Motor neuron (in vitro differentiated cells): ENCODE measurements at places on chromosomes 5 and 9. TPM values are rescaled to one million over a fixed set of nuclear protein-coding genes. Genes with fewer than 3 reads are reported as not detected.

DNA sequence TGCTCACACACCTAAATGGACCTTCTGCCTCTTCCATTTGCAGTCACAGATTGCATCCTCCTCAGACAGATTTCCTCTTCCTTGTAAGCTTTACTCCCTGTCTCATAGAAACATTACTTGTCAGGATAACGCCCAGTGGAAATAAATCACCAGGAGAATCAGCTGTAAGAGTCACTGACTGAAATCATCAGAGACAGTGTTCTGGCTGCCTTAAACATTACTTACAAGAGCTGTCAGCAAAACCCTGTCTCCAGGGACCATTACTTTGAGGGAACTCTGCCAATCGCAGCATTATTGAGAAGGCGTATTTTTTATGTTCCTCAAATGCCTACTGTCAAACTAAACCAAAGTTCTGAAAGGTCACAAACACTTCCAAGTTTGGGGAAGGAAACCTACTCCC lies 5.9 kb downstream of the DPYSL3 start:
- ATAC-seq = peak; percentile 28

DNA sequence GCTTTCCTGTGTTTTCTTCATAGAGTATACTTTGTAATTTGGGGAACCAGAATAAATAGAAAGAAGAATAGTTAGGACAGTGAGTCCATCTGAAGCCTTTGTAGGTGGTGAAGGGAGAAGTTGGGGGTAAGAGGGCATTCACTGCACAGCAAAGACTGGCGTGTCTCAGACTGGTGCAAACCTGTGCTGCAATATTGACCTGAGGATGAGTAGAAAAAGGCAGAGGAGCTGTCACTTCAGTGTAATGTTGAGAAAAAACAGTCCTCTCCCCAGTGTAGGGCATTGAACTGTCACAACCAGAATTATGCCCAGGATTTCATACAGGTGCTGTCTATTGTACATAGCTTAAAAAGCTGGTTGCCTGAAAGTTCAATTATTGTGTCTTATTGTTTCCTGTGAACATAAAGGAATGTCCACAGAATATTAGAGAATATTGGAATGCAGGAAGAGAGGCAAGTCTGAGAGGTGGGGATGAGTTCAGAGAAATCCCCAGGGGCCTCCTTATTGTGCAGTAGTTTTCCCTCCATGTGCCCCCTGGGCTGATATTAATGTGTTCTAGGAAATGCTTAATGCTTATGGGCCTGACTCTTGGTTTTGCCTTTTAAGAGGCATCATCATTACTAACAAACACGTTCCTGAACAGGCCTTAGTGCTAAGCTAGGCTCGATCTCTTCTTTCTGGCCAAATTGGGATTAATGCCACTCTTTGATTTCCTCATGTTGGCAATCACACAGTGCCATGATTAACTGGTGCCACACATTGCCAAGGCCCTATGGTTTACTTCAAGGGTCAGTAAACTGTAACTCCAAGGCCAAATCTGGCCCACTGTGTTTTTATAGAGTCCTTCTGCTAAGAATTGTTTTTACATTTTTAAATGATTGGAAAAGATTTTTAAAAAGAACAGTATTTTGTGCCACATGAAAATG lies 34.0 kb downstream of the DAPK1 start:
- ATAC-seq = peak; percentile 62

- no peak for ATAC-seq
Observed at GRCh38 chr9:121242959-121243346, 25.0 kb upstream of the GSN start.

DNA sequence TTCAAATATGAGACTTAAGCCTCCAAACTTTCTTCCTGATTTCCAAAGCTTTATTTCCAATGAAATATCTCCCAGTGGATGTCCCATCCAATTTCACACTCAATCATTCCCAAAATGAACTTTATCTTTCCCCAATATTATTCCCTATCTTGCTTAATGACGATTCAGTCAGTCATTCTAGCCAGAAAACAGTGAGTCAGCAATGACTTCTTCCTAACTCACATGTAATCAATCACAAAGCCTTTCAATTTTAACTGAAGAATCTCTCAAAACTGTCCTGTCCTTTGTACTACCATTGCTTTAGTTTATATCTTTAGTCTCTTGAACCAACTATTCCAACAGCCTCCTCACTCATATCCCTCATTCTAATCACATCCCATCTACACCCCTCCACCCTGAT lies 34.9 kb downstream of the NSA2 start:
- no peak for ATAC-seq

GRCh38 chr9:82989929-82990328 lies 73.0 kb downstream of the RASEF start:
- no peak for ATAC-seq

- ATAC-seq = no peak
Observed at GRCh38 chr5:16411741-16412455, 53.7 kb downstream of the ZNF622 start.

SLC6A19 gene
- 0.15 TPM in 1 of 2 replicates, not detected in the other for total RNA-seq

DNA sequence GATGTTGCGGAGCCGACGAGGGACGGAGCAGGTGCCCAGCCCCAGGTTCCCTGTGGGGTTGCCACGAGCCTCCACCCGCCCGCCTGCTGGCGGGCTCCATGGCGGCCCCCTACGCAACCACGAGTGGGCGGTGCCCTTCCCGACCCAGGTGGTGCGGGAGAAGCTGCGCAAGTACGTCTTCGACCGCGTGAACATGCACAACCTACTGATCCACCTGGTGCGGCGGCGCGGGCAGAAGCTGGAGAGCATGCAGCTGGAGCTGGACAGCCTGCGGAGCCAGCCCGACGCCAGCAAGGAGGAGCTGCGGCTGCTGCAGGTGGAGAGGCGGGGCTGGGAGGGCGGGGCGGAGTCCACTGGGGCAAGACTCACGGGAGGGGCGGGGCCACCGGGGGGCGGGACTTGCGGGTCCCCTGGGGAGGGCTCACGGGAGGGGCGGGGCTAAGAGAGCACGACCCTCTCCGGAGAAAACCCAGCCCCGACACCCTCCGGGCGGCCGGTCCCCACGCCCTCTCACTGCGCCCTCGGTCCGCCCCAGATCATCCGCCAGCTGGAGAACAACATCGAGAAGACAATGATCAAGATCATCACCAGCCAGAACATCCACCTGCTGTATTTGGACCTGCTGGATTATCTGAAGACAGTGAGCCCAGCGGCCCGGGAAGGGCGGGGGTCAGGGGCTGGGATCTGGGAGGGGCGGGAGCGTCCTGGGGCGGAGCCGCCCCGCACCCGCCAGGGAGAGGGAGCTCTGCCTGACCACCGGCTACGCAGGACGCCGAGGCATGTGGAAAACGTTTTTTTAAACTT lies 3.9 kb downstream of the CCDC183 start:
- peak; percentile 51 for ATAC-seq

ARID3C gene
- total RNA-seq = 0.05 TPM in 1 of 2 replicates, not detected in the other

PAEP gene
- not detected in 2 replicates for total RNA-seq

GRCh38 chr5:151384106-151384505 lies 36.7 kb upstream of the SLC36A2 start:
- no peak for ATAC-seq

DNA sequence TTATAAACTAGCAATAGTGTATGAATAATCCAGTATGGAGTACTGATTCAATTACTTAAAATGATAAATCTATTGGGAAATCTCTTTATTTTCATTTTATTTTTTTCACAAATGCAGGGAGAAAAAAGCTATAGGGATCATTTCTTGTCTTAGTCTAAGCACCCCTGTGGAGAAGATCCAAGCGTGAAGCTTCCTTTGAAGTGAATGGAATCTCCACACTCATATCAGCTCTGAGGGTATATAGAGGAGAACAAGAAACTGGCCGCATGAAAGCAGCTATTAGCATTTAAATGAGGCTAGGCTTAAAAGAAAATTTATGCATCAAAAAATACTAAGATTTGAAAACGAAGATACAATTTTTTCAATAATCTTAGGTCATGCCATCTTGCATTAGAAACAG lies 12.9 kb upstream of the PAM start:
- ATAC-seq = no peak

GRCh38 chr5:72018143-72018803 lies 89.0 kb upstream of the MAP1B start:
- peak; percentile 32 for ATAC-seq

- no peak for ATAC-seq
Observed at GRCh38 chr9:35353731-35354365, 136.1 kb upstream of the RUSC2 start.

LSM11 gene
- total RNA-seq = 6.1 and 6.2 TPM in 2 replicates

NDUFA8 gene
- 77.2 and 78.7 TPM in 2 replicates for total RNA-seq

- ATAC-seq = no peak
Observed at GRCh38 chr9:88531920-88532698, 2.9 kb upstream of the NXNL2 start.

- no peak for ATAC-seq
Observed at GRCh38 chr5:132425975-132426524, 56.5 kb downstream of the SLC22A5 start.

TMEM252 gene
- total RNA-seq = not detected in 2 replicates

- ATAC-seq = no peak
Observed at GRCh38 chr9:129504404-129504803, 116.5 kb downstream of the C9orf50 start.

DNA sequence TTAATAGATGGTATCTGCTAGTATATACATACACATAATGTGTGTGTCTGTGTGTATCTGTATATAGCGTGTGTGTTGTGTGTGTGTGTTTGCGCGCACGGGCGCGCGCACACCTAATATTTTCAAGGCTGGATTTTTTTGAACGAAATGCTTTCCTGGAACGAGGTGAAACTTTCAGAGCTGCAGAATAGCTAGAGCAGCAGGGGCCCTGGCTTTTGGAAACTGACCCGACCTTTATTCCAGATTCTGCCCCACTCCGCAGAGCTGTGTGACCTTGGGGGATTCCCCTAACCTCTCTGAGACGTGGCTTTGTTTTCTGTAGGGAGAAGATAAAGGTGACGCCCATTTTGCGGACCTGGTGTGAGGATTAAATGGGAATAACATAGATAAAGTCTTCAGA lies 757 bp downstream of the FXN start:
- ATAC-seq = no peak

GRCh38 chr9:104088416-104088815 lies 5.7 kb upstream of the SMC2 start:
- ATAC-seq = no peak

- ATAC-seq = peak; percentile 59
Observed at GRCh38 chr5:158054223-158055110, 195.5 kb upstream of the CLINT1 start.

GRCh38 chr9:112048924-112049691 lies 126.0 kb downstream of the SUSD1 start:
- ATAC-seq = no peak

GRCh38 chr9:136054798-136055714 lies 40.0 kb downstream of the NACC2 start:
- no peak for ATAC-seq

TLX3 gene
- total RNA-seq = not detected in 2 replicates

DNA sequence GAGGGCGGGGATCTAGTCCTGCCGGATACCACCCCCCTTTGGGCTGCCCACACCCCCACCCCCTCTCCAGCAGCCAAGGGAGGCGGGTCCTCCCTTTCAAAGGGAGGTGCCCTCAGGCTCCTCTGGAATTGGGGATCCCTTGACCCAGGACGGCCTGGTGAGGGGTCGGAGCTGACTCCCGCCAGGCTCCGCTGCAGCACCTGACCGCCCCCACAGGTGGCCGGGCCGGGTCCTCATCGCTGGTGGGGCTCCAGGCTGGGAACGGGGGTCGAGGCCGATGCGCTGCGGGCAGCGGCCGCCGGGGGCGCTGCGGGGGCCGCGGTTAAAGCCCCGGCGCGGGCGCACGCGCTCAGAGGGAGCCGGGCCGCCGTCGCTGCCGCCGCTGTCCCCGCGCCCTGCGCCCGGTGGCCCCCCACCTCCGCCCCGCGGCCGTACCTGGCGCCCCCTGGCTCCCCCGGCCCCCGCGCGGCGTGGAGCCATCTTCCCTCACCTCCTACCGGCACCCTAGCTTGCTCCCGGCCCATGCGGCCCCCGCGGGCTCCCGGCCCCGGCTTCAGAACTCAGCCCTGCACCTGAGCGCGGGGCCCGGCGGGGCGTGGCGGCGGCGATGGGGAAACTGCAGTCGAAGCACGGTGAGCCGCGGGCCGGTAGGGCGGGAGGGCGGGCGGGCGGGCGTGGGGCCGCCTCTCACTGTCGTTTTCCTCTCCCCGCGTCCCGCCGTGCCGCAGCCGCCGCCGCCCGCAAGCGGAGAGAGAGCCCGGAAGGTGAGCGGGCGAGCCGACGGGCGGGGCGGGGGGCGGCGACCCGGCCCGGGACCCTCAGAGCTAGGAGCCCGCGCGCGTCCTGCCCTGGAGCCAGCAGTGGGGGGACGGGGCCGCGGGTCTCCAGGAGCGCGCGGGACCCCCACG lies at the start of gene NKD2:
NKD2 (plus strand) TSS at position 352 of the 908 bp plus-strand sequence; CDS start at position 608, 256 bp downstream.
- ATAC-seq = peak; percentile 60

DDX4 gene
- total RNA-seq = 0.55 and 0.98 TPM in 2 replicates

- peak; percentile 100 for ATAC-seq
Observed at GRCh38 chr9:124652615-124653393, 118.3 kb downstream of the NR6A1 start.

- ATAC-seq = peak; percentile 94
Observed at GRCh38 chr9:77475641-77476473, 172.3 kb downstream of the GNA14 start.

GMCL2 gene
- 0.14 TPM in 1 of 2 replicates, not detected in the other for total RNA-seq

DNA sequence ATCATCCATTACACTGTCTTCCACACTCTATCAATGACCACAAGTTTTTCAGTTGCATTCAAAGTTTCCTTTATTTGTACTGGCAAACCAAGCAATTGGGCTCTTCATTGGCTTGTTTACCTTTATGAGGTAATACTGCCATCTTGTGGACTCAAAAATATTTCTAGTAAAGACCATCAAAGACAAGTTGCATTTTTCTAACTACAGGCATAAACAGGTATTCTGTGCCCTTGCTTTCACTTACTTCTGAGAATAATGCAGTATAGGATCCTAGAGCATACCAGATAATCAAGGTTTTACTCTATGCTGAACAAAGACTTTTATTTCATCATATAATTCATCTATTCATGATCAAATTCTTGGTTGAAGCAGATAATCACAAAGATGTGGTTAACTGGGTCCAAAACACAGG lies 173.7 kb upstream of the POU5F2 start:
- no peak for ATAC-seq

- ATAC-seq = no peak
Observed at GRCh38 chr5:140217299-140218026, 42.5 kb downstream of the CYSTM1 start.

- ATAC-seq = no peak
Observed at GRCh38 chr5:74659172-74659571, 18.6 kb upstream of the ENC1 start.

TSC1 gene
- 29.2 and 33.1 TPM in 2 replicates for total RNA-seq

MYOZ3 gene
- 3.2 and 3.9 TPM in 2 replicates for total RNA-seq

- no peak for ATAC-seq
Observed at GRCh38 chr5:113161806-113162205, 185.2 kb downstream of the DCP2 start.

DNA sequence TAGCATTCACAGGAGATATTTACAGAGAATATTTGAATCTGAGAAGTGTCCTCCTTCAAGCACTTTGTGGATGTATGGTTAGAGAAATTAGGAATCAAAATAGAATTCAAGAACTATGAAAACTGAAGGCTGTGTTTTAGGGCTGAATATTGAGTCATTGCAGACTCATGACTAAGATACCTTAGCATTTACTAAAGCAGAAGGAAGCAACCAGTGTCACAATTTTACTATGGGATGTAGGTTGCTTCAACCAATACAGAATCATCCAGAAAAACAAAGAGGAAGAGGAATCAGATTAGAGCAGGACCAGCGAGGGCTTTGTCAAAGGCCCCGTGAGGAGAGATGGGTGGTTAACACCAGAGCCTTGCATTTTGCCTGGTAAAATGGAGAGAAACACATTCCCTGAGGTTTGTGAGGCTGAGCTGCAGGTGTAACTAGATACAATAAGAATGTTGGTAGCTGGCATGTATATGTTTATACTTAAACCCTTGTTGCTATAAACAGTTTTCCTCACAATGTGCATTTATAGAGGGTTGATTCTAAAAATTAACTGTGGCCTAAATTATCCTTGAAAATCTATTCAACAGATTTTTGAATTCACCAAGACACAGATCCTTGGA lies 518.1 kb downstream of the AGTPBP1 start:
- no peak for ATAC-seq

MAPKAP1 gene
- total RNA-seq = 92.1 and 159 TPM in 2 replicates
